IMR-90 (cell line): ENCODE measurements at places on chromosomes 11 and 22.

DNA sequence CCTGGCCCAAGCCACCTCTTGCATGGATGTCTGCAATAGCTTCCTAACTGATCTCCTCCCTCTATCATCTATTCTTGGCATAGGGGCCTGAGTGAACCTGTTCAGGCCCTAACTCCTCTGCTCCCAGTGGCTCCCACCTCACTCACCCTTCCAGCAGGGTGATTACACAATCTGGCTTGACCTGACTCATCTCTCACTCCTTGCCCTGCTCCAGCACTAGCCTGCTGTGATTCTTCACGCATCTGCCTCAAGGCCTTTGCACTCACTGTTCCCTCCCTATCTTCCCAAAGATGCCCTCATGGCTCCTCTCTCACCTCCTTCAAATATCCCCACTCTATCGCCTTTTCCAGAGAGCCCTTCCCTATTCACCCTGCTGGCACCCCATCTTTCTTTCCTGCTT, 10.5 kb downstream of the SCN4B start:
- no peak for DNase-seq

- no peak for DNase-seq
Observed at GRCh38 chr22:29733362-29734201, 13.8 kb downstream of the CABP7 start.

DNA sequence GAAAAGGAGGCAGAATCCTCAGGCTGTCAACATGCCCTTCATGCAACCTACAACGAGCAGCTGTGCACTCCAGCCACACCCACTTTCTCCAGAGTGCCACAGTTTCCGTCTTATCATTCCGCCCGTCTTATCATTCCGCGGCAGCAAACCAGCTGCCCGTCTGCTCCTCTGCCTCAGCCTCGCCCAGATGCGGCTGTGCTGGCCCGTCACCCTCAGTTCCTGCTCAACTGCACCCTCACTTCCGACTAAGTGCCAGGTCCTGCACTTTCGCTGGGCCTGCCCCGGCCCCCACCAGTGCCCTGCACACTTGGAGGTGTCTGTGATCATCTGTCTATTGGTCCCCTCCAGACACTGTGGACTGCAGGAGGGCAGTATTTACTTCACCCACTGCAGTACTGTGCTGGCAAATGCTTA, 43.7 kb downstream of the MICAL3 start:
- DNase-seq = peak; percentile 48

- DNase-seq = no peak
Observed at GRCh38 chr11:1696608-1697570, at the start of gene KRTAP5-6. Gene KRTAP5-6, plus strand, starts transcription at chr11:1697195. Its CDS starts 51 bp downstream, at chr11:1697246.

DNA sequence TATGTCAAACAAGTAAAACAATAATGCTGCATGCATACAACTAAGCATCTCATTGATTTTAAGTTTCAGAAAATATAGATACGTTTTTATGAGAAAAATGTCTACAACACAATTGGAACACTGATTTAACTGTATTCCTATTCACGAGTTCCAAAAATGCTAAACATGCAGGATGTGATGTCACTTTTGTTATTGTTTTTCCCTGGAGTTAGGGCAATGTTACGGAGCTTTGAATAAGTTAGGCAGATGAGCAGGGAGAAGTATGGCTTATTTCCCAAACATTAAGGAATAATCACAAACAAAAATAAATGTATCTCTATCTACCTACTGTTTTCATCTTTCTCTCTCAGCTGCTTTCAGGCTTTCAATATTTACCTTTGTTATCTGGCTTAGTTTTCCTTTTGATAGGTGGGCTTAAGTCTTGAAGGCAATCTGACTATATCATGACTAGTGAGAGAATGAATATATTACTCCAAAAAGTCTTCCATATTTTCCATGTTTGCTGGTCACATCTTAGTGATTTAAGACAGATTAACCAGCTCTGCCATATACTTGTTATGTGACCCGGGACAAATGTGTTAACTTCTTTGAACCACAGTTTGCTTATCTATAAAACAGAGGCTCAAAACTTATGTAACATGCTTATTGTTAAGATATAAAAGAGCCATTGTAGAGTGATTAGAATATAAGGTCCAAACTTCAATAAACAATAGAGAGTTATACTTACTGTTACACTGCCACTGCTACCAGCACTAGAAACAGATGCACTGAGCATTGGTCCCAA, 854.4 kb upstream of the CCDC90B start:
- no peak for DNase-seq

DNA sequence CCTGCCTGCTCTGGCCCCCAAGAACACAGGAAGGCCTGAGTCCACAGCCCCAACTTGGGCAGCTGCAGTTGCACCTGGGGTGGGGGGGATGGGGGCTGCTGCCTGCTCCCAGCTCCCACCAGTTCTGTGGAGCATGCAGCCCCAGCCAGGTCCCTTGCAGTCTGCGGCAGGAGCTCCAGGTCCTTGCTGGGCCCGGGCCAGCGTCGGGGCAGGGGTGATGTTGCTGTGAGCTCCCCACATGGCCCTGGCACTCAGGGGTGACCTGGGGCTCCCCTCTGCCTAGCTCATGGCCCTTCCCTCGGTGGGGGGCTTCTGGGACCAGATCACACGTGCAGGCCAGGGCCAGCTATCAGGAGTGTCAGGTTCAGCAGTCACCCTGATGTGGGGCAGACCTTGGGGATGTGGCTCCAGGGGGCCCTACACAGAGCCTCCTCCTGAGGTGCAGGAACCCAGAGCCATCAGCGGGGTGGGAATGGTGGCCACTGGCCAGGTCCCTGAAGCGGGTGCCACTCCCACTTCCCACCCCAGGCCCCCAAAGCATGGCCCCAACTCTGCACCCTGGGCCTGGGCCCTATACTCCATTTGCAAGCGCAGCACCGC, 10.4 kb upstream of the MED17 start:
- DNase-seq = no peak

DNA sequence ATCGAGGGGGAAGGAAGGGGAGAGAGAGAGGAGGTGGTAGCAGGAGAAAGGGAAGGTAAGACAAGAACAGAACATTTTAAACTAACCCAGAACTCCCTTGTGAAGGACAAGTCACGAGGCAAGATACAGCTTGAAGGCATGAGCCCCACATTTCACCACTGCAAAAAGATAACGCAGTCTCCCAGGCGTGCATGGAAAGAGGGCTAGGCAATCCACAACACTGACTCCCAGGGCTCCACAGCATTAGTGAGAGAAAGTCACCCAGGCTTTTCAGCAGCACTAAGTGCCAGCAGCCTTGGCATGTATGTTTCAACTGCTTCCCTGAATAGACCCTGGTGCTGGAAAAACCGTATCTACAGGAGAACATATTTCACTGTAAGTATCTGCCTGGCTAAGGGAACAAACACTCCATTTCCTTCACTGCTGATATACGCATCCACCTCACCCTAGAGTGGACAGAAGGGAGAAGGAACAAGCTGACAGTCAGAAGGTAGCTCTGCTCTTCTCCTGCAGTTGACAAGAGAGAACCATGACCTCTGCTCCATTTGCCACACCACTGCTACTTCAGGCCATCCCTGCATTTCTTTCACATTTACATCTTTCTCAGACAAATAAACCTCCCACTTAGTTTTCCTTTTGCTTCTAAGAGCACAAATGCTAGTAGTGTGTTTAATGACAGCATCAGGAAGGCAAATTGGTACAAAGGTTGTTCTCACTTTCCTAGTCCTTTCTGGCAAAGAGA, 87.9 kb downstream of the AMBRA1 start:
- peak; percentile 18 for DNase-seq

DNA sequence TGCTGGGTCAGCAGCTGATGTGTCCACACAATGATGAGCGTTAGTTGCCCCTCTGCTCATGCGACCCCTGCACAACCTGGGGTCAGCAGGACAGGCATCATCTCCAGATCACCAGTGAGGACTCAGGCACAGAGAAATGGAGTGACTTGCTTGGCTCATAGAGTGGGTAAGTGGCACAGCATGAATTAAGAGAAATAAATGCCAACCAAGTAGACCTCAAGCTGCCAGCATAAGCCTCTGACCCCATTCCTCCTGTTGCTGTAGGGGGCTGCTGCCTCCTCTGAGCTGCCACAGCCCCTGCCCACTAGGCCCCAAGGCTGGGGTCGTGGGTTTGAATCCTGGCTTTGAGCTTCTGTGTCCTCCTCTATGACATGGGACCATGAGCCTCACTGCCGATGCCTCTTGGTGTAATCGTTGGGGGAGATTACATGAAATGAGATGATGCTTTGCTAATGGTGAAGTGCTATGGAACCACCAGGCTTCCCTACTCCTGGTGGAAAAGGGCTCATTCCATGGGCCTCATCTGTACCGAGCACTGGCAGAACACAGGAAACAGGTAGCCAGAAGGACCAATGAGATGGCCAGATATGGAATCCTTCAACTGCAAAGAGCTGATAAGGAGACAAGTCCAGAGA, 33.6 kb downstream of the LRRC32 start:
- DNase-seq = no peak

GRCh38 chr11:26017322-26017860, 314.5 kb upstream of the ANO3 start:
- DNase-seq = no peak

DNA sequence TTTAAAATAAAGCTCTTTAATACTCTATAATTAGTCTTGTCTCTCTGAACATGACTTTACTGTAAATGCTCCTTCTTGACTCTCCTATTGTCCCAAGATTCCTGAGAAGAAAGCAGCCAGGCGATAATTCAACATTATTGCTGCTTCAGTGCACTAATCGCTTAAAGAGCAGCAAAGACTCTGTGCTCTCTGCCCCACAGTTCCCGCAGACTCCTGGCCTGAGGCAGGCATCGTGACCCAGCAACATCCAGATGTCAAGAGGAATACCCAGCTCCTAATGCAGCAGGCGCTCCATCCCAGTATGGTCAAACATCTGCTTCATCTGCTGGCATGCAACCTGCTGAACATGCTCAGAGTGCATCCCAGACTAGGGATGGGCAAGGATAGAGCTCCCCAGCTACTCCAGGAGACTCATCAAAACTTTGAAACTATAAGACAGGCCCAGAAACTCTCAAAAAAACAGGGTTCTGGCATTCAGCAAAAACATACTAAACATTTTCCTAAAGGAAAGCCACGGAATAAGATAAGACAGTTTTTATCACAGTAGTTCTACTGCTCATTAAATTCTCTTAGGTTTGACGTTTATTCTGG, 270.0 kb downstream of the SOX6 start:
- DNase-seq = no peak

- no peak for DNase-seq
Observed at GRCh38 chr11:118003456-118003855, 17.3 kb downstream of the IL10RA start.

DNA sequence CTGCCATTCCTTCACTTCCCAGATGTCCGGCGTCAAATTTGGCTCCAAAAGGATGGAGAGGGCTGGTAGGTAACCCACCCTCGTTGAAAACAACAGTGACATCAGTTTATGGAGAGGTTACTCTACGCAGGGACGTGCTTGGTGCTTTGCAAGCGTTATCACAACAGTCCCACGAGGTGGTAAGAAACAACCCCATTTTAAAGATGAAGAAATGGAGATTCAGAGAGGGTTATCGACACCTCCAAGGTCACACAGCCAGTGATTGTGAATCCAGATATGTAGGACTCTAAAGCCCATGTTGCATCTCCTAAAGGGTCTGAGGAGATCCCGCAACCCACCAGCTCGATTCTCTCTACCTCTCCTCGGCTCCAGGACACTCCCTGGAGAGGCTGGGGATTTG, 773 bp downstream of the MIAT start:
- DNase-seq = no peak

GRCh38 chr11:19398273-19398672, 157.5 kb upstream of the E2F8 start:
- DNase-seq = peak; percentile 19

- no peak for DNase-seq
Observed at GRCh38 chr22:48397531-48398180, 1430.0 kb downstream of the BRD1 start.
